Heart right ventricle (tissue), 16 donors: ENCODE measurements at places on chromosomes 5 and 9.

DNA sequence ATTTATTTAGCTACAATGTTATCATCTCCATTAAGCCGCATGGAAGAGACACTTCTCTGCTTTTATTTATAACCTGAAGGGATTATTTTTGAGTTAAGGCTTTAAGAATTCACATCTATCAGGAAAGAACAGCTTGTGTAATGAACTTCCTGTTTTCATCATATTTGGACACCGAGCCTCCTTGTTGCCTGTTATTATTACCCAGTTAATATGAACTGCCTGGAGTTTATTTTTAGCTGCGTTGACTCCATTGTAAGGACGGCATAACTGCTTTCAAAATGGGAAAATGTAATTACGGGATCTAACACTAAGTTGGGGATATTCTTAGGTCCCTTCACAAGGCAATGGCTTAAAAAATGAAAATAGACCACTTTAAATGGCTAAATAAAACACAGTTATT, 89.0 kb upstream of the NR4A3 start:
- no peak for DNase-seq

DNA sequence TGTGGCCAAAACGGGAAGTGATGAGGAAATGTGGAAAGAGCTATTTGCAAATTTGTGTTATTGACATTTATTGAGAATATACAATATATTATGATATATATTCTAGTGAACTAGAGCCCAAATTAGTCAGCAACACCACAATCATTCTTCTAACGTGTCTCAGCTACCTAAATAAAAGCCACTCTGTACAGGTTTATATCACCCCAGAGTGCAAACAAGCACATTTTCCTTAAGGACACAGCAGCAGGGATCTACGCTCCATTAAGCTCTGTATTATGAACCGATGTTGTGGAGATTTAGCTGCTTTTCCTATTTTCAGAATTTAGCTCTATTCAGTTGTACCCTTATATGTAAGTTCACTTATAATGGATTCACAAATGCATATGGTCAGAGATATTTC, 77.9 kb downstream of the CDH18 start:
- DNase-seq, result no peak

- no peak for DNase-seq
Observed at GRCh38 chr5:14557203-14557770, 24.3 kb upstream of the OTULINL start.

- DNase-seq, result no peak
Observed at GRCh38 chr9:69342769-69343168, 17.8 kb downstream of the ENTREP1 start.

- DNase-seq, result no peak
Observed at GRCh38 chr9:128728298-128728697, 4.4 kb upstream of the ZDHHC12 start.

GRCh38 chr9:89457376-89457855, 40.5 kb downstream of the SEMA4D start:
- DNase-seq, result no peak

DNA sequence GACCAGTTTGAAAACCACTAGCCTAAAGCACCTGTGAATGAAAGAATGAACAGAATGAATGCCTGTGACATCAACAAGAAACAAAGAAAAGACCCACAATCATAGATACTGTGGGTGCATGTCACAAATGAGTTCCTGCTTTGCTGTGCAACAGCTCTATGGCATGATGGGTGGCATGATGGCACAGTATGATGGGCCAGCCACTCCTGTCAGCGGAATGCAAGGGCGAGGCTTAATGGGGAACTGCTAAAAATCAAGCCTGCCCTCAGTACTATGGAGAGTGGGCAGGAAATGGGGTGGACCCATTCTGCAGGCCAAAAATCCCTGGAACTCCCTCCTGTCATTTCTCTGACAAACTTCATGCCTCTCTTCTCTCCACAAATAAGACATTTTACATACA, 89.0 kb downstream of the DCP2 start:
- DNase-seq, result no peak

GRCh38 chr9:120730654-120731514, 16.6 kb upstream of the MEGF9 start:
- peak; percentile 30 for DNase-seq
